ENCODE measurements at places on chromosomes 2 and 18.

GRCh38 chr2:106363791-106364190, 104.4 kb downstream of the RGPD3 start:
- DNase-seq: no peak

DNA sequence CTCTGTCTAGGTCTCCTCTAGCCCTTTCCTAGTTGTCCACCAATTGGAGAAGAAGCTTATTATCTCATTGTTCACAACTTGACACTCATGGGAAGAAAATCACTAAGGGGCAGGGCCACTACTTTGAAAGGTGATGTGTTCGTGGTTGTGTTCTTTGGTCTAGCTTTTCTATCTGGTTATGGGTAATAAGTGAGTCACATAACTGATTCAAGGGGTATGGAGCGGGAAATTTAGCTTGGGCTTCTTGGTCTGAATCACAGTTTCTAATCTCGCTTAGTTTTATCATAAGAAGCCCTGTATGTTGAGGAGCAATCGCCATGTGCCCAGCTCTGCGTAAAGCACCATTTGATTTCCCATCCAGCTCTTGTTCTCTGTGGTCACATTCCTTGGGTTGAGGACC, 18.7 kb upstream of the DYTN start:
- no peak for DNase-seq

DNA sequence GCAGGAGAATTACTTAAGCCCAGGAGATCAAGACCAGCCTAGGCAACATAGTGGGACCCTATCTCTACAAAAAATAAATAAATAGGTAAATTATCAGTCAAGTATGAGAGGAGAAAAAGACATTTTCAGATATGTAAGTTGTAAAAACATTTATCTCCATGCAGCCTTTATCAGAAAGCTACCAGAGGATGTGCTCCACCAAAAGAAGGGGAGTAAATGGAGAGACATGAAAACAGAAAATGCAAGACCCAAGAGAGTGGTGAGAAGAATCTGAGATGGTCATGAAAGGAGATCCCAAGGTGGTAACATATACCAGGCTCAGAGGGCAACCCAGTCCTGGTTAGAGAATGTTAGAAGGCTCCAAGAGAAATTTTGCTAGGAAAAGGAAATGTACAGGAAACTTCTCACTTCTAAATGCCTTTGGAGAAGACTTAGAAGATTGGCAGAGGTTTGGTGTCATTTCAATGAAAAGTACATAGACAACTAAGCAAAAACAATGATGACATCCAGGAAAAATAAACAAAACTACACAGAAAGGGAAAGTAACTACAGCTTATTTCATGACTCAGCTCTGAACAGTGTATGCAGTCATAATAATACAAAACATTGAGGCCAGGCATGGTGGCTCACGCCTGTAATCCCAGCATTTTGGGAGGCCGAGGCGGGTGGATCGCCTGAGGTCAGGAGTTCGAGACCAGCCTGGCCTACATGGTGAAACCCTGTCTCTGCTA, 19.5 kb downstream of the CIB4 start:
- no peak for DNase-seq

GRCh38 chr2:11559786-11560155, 25.9 kb downstream of the GREB1 start:
- DNase-seq: no peak

DNA sequence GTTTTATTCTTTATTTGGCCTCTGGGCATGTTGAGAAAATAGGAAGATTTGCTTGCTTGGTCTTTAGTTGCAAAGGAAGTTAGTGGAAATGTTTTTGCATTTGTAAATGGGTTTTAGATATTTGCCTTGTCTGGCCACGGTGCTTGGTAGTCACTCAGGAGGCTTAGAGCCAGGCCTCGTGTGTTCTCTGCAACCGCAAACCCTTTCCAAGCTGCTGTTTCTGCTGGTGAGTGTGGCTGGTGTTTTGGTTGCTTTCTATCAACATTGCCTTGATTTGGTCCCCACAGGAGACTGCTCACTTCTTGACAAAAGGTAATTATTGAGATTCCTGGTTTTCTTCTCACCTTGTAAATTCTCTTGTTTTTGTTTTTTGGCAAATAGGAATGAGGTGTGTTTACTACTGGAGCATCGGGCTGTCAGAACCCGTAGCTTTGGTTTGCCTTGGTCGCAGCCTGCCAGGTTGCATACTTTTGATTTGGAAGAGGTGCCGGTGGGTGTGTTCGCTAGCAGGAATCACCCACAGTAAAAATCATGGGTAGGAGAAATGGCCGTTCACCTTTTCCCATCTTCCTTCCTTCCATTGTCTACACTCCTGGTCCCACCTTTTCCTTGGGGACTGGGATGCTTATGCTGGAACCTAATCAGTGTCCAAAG, 15.8 kb downstream of the ASAP2 start:
- no peak for DNase-seq

DNA sequence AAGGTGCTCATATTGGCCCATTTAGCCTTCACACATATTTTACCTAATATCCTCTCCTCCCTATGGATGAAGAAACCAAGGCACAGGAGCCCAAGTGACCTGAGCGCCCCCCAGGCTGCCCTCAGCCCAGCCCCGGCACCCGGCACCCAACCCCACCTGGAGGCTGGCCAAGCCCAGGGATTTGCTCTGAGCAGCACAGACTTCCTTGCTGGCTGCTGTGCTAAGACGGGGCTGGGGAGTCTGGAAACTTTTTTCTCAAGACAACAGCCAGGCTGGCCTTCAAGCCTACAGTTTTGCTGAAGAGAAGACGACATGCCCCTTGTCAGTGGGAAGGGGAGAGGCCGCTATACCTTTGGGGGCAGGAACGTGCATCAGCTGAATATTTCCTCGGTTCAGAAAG, 52.7 kb upstream of the LAMA1 start:
- DNase-seq: no peak

DNA sequence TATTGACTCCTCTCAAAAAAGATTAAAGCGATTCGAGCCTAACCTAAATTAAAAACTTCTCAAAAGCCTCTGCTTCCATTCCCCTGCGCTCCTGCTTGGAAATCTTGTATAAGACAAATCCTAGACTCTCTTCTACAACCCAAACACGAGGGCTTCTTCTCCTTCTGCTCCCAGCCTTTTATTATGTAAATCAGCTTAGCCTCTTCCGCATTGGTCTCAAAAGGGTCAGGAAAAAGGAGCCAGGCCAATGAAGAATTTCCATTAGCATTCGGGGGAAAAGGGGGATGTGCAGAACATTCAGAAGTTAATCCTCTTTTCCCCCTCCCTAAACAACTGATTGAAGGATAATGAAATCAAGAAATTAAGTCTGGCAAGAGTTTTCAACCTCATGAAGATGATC, 107.9 kb downstream of the FAM124B start:
- DNase-seq: no peak

DNA sequence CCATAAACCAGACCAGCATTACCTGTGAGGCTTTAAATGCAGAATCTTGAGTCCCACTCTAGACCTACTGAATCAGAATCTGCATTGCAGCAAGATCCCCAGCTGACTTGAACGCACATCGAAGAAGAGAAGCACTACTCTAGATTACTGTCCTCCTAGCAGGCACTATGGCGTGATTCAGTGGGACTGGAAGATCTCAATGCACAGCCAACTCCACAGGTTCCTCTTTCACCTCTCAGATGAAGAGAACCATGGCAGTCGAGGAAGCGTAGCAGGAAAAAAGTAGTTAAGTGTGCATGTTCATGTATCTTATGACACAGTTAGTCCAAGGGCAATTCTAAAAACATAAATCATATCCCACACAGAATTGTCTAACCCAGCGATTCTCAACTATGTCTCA, 97.4 kb downstream of the STK39 start:
- no peak for DNase-seq

- no peak for DNase-seq
Measured at GRCh38 chr2:22737144-22737543, 647.8 kb upstream of the KLHL29 start.
